ENCODE measurements at places on chromosomes 1 and 21. TPM values are rescaled to one million over a fixed set of nuclear protein-coding genes. Genes with fewer than 3 reads are reported as not detected.

DNA sequence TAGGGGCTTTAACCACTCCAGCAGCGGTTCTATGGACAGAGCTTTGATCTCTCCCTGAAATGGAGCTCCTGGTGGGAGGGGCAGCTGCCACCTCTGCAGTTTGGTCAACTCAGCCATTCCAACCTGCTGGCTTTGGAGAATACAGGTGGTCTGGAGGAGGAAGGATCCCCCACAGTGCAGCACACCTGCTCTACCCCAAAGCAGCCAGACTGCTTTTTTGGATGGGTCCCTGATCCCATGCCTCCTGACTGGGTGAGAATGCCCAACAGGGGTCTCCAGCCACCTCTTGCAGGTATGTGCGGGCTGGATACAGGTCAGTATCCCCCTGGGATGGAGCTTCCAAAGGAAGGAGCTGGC lies 53.9 kb downstream of the TPTE start:
- no peak for DNase-seq

The NR1I3 gene
- not detected for total RNA-seq

The MCOLN3 gene
- 11.2 TPM for total RNA-seq

DNA sequence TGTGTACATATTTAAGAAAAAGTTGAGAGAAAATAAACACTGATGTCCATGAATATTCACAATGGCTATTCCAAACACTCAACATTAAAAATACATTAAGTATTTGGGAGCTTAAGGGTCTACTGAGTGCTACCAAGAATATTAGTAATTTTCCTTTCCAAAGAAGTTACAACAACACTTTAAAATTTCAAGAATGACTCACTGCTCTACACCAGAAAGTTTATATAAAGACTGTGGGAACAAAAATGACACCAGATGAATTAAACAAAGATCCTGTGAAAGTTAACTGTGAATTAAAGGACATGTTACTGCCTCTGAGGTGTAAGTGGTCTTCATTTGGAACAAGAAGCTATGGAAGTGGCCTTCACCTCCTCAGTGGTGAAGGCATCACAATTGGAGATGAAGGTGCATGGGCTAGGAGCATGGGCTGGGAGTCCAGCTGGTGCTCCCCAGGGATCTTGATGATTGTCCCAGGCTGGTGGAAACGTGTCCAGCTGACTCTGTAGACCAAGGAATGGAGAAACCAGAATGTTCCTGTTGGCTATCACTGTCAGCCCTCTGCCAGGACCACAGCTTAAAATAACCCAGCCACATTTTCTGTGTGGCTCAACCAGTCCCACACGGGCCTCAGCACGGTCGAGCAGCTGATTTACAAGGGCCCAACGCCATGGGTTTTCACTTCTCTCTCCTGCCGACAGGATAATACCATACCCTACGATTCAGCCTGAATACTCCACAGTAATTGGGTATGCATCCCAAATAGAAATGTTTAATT lies 28.8 kb downstream of the TAF5L start:
- no peak for DNase-seq

DNA sequence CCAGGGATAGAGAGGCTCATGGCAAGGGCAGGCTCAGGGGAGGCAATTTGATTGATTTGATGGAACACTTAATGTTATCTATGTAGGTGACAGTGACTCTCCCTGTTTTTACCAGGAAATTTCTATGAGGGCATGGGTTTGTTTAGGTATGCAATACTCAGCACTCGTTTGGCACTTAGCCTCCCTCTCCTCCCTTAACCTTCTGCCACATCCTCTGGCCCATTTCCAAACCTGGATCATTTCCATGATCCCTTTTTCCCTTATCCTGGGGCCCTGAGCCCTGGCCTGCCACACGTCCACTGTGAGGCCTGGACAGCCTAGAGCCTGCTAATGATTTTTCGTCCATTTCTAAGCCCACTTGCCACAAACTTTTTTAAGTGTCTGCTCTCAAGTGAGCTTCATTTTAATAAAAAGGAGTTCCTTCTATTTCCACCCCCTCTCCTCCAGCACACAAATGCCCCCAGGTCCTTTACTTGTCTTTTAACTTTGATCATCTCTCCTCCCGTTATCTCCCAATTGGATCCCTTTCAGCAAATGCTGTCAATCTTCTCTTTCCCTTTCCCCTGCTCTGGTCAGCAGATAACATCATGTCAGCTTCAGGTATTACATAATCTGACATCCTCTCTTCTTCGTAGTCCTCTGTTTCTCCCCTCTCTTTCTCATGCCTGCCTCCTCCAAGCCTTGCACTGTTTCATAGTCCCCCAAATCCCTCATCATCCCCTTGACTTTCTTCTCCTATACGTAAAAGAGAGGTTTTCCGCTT lies 37.8 kb upstream of the GADD45A start:
- no peak for DNase-seq

GRCh38 chr1:88537787-88538186 lies 146.3 kb upstream of the PKN2 start:
- no peak for DNase-seq

DNA sequence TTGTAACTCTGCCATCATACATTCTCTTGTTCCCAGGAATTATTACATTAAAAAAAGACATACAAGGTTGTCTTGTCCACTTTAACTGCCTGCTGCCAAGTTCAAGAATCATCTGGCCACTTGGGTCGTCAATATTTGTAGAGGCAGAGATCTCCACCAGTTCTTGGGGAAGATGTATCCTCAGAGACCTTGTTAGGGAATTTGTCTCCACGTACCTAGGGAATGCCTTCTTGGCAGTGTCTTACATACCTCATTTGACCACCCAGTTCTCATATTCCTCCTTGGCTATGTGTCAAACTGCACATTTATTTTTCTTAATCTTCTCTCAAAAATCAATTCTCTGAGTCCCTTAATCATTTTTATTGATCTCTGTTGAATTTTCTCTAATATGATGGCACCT lies 266.0 kb downstream of the SPATA17 start:
- no peak for DNase-seq

- no peak for DNase-seq
These were observed 592.7 kb downstream of the USP25 start for GRCh38 chr21:16322454-16322853.

GRCh38 chr21:32212116-32212515 lies 66.7 kb downstream of the MIS18A start:
- no peak for DNase-seq

The RBP7 gene
- 15.2 TPM for total RNA-seq

DNA sequence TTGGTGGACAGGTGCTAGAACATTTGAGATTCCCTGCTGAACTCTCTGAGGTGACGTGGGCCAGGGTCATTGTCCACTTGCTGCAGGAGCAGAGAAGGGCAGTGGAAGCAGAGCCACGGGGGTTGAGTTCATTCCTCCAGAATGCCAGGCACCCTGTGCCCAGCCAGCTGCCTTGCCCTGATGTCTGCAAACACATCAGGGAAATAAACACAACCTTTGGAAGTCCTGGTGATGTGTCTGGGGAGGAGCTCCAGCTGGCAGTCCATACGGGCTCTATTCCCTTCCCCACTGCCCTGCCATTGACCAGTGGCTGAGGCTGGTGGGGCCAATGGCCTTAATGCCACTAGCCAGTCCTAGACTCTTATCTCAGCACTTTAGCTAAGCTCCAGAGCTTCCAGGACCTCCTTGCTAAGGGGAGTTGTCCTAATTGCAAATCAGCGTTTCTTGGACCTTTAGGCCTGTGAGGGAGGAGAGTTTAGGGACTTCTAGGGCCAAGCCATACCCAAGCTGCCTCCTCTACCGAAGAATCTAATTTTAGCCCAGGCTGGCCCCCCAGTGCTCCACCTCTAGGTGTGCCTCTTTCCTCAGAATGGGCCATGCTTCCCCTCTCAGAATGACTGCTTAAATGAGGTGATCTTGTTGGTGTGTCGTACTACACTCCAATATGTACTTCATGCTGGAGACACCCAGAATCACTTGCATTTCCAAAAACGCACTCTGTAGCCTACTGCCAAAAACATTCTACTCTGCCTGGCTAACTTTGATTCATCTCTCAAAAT lies 25.9 kb upstream of the MFSD2A start:
- DNase-seq, result no peak

The SPRR4 gene
- total RNA-seq, result not detected

- no peak for DNase-seq
These were observed 38.1 kb upstream of the STUM start for GRCh38 chr1:226510453-226510852.

DNA sequence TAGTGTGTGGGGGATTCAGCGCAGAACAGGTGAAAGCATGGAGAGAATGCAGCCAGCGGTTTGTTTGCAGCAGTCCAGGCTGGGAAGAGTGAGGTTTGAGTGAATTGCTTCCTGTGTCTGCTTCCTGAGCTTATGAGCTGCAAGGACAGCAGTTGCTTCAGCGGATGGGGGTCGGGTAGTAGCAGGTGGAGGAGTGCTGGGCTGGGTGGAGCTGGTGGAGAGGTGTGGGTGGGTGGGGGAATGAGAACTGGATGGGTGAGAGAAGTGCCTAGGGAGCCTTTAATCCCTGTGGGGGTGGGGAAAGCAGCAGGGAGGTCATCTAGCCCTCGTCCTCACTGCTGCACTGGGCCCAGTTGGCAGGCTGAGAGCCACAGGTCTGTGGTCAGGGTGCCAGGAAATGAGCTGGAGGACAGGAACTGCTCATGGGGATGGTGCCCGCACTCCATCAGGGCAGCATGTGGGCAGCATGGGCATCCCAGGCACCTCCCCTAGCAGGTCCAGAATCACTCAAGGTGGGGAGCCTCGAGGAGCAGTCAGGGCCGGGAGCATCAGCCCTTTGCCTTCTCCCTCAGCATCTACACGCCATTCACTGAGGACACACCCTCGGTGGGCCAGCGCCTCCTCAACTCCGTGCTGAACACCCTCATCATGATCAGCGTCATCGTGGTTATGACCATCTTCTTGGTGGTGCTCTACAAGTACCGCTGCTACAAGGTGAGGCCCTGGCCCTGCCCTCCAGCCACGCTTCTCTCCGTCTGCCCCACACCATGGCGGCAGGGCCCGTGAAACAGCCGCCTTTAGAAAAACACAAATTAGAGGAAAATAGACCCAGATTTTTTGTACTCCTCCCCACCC lies 14.8 kb downstream of the PSEN2 start:
- DNase-seq, result no peak

DNA sequence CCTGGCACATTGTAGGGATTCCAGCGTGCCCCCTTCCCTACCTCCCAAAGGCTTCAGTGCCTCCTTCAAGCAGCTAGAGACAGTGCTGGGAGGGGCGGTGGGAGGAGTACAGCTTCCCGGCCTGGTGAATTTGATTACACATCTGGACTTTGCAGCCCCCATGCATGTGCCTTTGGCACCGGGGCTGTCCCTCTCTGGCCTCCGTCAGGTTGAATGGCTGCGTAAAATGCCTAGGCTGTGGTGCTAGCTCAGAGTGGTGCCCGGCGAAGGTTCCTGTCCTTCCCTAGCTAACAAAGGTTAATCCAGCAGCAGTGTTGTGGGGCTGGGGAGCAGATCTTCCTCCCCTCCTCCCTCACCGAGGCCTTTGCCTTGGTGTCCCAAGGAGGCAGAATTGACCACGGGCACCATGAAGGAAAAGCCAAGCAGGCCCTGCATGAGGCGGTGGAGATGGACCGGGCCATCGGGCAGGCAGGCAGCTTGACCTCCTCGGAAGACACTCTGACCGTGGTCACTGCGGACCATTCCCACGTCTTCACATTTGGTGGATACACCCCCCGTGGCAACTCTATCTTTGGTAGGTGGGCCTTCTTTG lies 66.2 kb downstream of the ALPL start:
- no peak for DNase-seq

The TMEM240 gene
- total RNA-seq, result 7.1 TPM

The CFHR1 gene
- total RNA-seq, result 1.3 TPM

The SPRR1A gene
- not detected for total RNA-seq

- peak; percentile 89 for DNase-seq
These were observed 14.0 kb upstream of the THEMIS2 start for GRCh38 chr1:27858072-27858948.

The IVL gene
- total RNA-seq, result not detected

The MYOC gene
- 117 TPM for total RNA-seq

The EPHX1 gene
- 232 TPM for total RNA-seq

DNA sequence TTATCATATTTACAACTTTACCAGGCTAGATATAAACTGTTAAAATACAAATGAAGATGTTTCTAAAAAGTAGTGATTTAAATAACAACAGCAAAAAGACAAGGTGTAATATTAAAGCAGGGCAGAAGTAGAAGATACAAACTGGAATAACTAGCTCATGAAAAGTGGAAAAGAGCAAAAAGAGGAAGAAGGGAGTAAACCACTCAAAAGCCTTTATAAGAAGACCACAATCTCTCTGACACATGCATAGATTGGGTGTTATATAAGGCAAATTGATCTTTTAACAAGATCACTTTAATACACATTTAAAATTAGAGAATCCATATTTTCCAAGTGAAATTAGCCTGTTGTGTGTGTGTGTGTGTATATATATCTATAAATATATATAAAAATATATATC lies 5.0 kb downstream of the DENND1B start:
- no peak for DNase-seq

The IL20 gene
- total RNA-seq, result not detected

The SH2D5 gene
- not detected for total RNA-seq

DNA sequence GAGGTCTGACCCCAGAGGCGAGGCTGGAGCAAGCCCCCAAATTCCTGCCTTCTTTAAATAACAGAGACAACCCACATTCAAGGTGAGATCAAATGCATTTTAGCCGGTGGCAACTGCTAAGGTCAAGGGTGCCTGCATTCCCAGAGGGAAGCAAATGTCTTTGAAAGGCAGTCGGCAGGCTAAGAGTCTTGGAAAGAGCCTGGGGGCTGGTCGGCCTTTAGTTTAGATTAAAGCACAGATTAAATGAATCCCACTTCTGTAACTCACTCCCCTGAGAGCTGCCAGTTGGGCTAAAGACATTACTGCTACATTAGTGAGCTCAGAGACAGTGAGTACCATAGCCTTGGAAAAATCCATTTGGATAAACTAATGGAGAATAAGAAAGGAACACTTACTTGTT lies 59.2 kb downstream of the HTR6 start:
- DNase-seq, result no peak

The LCE6A gene
- not detected for total RNA-seq

DNA sequence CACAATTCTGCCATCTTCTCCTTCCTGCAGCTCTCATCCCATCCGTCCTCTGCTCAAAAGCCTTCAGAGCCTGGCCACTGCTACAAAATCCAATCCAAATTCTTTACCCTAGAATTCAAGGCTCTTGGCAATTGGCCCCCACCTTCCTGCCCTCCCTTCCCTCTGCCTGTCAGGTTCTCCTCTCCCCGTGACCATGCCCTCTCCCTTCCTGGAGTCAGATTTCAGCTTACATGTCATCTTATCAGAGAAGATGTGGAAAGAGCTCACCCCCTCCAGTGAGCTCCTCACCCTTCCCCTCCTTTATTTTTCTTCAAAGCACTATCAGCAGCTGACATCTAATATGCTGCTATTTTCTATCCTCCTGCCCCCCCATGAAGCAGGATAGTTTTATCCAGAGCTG lies 86.9 kb downstream of the GRIK3 start:
- DNase-seq, result no peak

The PLEKHN1 gene
- 0.40 TPM for total RNA-seq

DNA sequence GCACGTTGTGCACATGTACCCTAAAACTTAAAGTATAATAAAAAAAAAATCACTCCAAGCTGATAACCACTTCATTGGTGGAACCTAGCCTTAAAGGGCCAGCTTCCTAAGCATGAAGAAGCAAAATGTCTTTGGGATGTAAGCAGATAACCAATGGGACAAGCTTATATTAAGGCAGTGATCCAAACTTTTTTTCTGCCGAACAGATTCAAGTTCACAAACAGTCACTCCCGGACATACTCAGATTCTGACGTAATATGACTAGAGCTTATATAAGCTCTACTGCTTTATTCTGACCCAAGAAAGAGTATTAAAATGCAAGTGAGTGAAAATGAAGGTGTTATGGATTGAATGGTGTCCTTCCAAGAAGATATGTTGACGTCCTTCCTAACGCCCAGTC lies 44.9 kb upstream of the HIVEP3 start:
- DNase-seq, result no peak

GRCh38 chr1:198330982-198331615 lies 174.3 kb downstream of the NEK7 start:
- no peak for DNase-seq

Data from sciatic nerve (tissue), 2 donors.